Cardiac muscle cell (in vitro differentiated cells and primary cell): ENCODE measurements at places on chromosomes 1 and 21.

DNA sequence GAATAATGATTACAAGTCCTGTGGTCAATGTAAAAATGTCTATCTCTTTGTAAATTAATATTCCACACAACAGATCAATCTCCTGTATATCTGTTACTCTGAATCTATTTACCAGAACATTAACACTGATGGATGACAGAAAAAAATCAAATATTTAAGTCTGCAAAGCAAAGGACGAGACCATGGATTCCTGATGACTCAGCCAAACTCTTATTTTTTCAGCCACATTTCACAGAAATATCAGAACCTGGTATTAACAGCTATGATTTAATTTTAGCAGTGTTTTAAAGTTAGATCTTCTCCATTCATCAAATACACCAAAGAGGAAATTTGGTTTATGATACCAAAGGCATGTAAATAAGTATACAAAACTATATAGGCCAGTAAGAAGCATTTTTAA, 46.1 kb downstream of the FAF1 start:
- no peak for DNase-seq

DNA sequence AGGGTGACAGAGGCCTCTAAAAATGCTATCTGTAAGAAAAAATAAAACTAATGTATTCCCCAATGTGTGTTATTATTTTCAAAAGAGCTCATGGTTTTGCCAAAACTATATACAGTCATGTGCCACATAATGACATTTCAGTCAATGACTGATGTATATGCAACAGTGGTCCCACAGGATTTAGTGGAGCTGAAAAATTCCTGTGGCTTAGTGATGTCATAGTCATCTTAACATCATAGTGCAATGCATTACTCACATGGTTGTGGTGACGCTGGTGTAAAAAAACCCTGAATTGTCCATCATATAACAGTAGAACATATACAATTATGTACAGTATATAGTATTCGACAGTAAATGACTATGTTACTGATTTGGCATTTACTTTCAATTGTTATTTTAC, 172.4 kb downstream of the CACNA1E start:
- no peak for DNase-seq

DNA sequence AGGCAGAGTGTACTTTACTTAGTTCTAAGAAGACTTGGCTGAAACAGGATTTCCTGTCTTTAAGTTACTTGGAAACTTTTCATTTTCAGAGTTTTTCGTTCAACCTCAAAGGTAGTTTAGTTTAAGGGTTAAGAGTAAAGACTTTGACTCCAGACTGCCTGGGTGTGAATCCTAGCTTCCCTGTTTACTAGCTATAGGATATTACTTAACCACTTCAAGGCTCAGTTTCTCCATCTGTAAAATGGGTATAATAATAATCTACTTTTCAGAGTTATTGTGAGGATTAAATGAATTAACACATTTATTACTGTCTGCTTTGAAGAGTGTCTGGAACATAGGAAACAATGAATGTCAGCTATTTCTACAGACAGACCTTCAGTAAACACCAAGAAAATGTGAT, 30.0 kb downstream of the ZNHIT6 start:
- no peak for DNase-seq

DNA sequence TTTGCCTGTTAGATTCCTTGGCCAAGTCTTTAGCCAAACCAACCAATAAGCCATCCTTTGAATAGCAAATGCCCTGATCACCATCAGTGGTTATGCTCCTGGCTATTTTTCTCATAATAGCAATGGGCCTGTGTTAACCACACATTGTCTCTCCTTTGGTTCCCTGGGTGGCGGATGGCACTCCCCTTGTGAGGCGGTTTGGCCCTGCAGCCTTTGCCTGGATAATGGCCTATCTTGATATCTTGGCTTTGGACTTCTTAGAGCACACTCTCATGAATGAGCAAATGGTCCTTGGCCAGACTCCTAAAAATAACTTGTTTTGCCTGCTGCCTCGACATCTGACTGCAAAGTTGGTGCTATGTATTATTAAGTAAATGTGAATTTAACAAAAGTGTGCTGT, 22.4 kb upstream of the ZBTB18 start:
- DNase-seq: no peak

DNA sequence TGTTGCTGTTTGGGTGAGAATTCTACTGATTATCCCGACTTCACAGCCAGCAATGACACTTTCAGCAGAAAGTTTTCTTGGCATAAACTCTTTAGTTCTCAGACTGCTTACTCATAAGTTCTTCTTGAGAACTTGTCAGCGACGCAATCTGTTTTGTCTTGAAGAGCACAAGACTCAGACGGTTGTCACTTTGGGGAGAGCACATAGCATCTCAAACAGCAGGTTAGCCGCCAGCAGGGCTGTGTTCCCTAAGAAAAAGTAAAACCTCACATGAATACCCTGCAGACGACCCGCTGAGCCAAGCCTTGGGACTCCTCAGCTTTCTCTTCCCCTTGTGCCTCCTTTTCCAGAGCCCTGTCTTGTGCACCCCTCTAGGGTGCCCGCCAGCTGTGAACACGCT, 11.4 kb downstream of the AGMAT start:
- DNase-seq: no peak

DNA sequence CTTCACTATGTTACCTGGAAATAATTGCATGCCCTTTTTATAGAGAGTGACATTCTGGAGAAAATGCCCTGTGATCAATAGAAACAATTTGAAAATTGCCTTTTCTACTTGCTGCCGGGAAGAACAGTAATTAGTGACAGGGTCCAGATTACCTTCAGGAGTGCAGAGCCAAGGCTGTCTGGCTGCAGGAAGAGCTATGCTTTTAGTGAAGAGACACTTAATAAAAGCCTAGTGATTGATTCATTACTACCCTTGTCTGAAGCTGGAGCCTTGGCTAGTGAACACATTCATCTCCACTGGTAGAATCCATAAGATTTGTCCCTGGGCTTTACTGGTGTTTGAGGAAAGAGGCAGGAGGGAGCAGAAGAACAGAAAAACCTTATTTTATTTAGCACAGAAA, 12.9 kb upstream of the DNASE2B start:
- DNase-seq: no peak

DNA sequence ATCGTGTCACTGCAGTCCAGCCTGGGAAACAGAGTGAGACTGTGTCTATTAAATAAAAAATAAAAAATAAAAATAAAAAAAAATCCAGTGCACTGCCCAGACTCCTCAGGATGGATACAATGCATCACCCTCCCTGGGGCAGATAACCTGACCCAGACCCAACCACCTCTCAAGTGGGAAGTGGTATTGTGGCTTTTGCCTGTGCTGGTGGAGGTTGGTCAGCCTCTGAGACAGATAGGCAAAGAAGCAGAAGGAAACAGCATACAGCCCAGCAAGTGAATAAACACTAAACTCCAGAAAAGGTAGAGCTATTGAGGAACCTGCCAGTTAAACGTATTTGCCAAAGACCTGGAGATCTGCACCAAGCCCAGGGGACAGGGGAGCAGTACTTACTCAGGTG, 22.0 kb downstream of the HHIPL2 start:
- no peak for DNase-seq

GRCh38 chr1:33158366-33158765, 23.5 kb downstream of the TRIM62 start:
- no peak for DNase-seq

GRCh38 chr1:208252836-208253576, 8.8 kb upstream of the PLXNA2 start:
- DNase-seq: peak; percentile 21

DNA sequence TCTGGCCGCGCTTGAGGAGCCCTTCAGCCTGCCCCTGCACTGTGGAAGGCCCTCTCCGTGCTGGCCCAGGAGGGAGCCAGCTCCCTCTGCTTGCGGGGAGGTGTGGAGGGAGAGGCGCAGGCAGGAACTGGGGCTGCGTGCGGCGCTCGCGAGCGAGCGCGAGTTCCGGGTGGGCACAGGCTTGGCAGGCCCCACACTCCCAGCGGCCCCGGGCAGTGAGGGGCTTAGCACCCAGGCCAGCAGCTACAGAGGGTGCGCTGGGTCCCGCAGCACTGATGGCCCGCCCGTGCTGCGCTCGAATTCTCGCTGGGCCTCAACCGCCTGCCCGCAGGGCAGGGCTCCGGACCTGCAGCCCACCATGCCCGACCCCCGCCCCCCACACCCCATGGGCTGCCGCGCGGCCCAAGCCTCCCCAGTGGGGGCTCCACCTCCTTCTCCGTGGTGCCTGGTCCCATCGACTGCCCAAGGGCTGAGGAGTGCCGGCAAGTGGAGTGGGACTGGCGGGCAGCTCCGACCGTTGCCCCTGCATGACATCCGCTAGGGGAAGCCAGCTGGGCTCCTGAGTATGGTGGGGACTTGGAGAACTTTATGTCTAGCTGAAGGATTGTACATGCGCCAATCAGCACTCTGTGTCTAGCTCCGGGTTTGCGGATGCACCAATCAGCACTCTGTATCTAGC, 46.0 kb downstream of the COL24A1 start:
- no peak for DNase-seq

- DNase-seq: no peak
Observed at GRCh38 chr1:109111386-109112055, 2.4 kb upstream of the ELAPOR1 start.
